Left cardiac atrium (tissue), 4 donors: ENCODE measurements at places on chromosomes 4 and X. TPM values are rescaled to one million over a fixed set of nuclear protein-coding genes. Genes with fewer than 3 reads are reported as not detected.
A peak's percentile ranks its signal among the peaks of the same experiment; 100 is the strongest.

RBM46 gene
- not detected for total RNA-seq

PWWP3B gene
- 3.2 TPM for total RNA-seq

MUC7 gene
- total RNA-seq = not detected

IL2RG gene
- 1.8 TPM for total RNA-seq

IBSP gene
- not detected for total RNA-seq

ZNF711 gene
- 5.4 TPM for total RNA-seq

ERCC6L gene
- total RNA-seq = 0.18 TPM

DNA sequence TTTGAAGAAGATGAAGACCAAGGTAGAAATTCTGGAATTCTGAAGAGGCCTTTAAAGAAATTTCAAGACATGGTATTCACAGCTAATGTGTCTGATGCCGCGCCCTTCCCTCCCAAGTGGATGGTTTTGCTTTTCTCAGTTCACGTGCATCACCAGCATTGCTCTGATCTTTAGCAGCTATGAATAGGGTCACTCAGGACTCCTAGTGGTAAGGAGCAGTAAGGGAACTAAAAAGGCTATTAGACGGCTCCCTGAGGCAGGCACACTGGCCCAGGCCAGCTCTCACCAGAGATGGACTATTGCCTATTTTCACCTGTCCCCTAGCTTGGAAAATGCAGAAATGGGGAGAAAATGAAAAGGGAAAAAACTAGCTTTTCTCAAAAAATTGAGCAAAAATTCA lies 447.5 kb upstream of the RASGEF1B start:
- DNase-seq = no peak

DNA sequence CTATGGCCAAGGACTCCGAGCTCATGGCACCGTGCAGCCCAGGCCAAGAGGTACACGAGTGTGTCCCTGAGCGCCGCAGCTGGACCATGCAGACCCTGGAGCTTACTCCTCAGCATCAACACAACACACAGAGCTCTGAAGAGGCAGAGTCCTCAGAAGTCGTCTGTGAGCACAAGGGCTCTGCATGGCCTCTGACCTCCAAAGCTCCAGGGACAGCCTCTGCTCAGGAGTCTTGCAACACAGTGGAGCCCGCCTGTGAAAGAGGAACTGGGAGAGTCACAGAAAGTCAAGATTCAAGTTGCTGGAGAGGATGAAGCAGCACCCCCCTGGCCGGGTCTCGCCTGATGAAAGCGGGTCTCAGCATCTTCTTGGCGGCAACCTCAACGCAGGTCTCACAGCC lies 2.9 kb downstream of the LRPAP1 start:
- peak; percentile 59 for DNase-seq

- no peak for DNase-seq
These were observed 206.6 kb downstream of the ADGRL3 start for GRCh38 chr4:61406677-61407076.

- DNase-seq = peak; percentile 47
These were observed 61.7 kb downstream of the MAML3 start for GRCh38 chr4:140092094-140092851.

DNA sequence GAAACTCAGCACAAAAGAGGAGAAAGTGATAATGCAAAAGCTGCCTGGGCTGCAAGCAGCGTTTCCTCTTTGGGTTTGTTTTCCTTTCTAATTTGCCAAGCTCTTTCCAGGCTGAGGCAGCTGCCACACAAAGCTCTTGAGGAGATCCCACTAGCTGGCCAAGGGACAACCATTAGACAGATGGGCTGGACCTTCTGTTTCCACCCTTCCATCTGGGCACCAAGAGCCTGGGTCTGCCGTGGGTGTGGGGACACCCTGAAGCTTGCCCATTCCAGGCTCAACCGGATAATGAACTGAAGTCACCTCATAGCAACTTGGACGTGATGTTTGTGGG lies 194.6 kb upstream of the C1QTNF7 start:
- DNase-seq = no peak

- DNase-seq = no peak
These were observed 108.4 kb downstream of the ADRA2C start for GRCh38 chr4:3874525-3875110.

GRCh38 chrX:137427816-137428215 lies 138.1 kb upstream of the ZIC3 start:
- DNase-seq = no peak

- DNase-seq = no peak
These were observed 113.5 kb downstream of the PTTG2 start for GRCh38 chr4:38073596-38074234.

DNA sequence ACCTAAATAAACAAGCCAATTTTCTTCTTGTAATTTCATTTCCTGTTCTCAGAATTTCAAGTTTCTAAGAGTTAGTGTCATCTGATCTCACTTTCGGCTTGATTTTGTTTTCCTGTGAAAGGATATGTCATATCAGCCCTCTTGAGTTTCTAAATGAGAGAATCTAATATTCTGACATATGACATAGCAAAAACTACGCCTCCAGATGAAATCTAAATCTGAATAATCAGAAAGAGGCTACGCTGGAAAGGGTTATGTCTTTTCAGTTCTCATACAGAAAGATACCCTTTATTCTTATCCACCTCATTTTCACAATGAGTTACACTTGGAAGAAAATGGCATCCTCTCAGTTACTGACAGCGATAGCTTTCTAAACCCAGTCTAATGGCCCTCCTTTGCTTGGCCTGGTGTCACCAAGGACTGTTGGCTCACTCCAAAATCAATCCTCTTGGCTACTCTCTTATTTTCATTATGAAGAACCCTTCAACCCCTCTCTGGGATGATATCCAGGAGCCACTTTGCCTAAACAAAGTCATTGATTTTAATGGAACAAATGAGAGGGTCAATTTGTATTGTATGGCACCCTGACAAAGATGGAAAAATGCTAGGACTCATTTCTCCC lies 65.6 kb downstream of the ASB9 start:
- no peak for DNase-seq

DNA sequence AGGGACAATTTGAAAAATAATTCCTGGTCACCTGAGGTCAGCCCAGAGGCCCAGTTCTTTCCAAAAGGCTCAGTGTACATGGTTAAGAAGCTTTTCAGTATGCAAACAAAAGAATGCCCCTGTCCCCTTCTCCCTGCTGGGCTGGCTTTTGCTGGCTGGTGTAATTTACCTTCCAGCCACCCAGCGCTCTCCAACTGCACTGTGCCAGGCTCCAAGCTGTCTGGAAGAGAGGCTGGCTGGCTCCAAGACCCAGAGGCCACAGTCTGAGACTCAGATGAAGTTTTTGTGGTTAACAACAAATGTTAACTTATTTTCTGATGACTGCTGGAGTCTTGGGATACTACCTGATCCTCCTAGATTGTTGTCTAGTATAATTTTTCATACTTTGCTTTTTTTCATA lies 11.9 kb upstream of the KIT start:
- no peak for DNase-seq

- DNase-seq = no peak
These were observed 31.6 kb downstream of the TKTL1 start for GRCh38 chrX:154327038-154327820.

DNA sequence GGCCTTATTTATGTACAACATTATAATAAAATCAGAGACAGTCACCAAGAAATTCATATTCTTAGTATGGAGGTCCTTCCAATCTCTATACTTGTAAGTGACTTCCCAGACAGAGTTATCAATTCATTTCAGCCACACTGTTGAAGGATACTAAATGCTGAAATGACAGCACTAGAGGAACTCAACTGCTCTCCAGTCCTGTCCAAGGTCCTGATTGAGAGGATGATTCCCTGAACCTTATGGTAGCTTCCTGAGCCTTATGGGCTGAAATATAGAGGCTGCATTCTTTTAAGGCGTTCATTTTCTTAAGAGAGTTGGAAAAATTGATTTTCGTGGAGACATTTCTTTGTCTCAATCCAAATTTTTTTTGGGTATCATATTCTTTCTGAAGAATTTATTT lies 205.9 kb downstream of the TLL1 start:
- no peak for DNase-seq

DNA sequence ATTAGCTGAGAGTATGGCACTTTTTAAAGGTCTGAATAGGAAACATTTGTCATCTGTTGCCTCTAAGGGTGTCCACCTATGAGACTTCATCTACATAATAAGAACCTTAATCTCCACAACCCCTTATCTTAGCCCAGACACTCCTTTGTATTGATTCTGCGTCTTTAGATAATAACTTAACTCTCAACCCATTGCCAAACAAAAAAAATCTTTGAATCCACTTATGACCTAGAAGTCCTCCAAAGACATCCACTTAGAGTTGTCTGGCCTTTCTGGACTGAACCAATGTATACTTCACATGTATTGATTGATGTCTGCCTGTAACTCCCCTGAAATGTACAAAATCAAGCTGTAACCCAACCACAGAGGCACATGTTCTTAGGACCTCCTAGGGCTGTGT lies 66.0 kb upstream of the CHRNA9 start:
- no peak for DNase-seq

- no peak for DNase-seq
These were observed 9.8 kb downstream of the AADAT start for GRCh38 chr4:170079981-170080380.

DNA sequence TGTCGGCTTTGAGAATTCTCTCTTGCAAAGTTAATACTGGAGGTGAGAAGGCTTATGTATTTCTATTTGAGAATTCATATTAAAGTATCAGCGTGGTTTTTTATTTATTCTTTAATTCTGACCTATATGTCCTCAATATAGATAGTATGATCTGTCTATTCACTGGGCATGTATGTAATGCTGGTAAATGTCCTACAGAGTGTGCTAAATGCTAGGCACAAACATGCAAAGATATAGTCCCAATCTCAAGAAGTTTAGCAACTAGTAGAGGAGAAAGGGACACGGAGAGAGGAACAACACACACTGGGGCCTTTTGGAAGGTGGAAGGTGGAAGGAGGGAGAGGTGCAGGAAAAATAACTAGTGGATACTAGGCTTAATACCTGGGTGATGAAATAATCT lies 11.0 kb upstream of the BMPR1B start:
- DNase-seq = no peak

DNA sequence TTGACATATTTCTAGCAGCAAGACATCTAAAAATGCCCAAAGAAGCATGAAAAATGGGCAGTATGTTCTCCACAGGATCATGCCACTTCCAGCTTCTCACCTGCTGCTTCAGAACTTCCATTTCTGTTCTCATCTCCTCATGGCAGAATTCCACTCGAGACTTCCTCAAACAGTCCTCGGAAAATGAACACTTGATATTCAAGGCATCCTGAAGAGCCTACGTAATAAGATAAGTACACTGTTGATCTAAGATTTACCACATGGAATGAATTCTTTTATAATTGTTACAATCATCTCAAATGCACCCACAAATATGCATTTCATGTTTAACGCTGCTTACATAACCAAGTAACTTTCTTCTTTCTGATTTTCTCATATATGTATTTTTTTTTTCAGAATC lies 14.1 kb downstream of the TNIP3 start:
- no peak for DNase-seq

DNA sequence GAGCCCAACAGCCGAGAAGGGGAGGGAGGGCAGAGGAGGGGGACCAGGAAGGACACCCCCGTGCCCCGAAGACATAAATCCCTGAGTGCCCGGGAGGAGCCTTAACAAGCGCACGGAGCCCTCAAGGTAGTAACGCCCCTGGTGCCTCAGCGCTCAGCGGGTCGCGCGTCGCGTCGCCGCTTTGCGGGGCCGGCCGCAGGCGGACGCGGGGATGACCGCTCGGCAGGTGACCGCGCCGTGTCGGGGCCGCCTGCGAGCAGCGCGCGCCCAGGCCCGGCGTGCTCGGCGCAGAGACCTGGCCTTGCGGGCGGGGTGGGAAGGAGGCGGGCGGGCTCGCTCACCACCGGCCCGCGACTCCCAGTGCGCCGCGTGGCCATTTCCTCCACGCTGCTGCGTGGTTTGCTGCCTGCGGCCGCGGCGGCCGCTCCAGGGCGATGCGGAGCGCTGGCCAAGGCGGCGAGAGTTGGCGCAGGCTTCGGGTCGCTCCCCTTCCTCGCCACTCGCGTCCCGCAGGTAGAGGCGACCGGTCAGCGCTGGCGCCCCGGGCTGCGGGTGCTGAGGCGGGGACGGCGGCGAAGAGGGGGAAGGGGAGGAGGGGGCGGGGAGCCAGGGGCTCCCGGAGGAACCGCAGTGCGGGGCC lies 632 bp downstream of the CCSER1 start:
- DNase-seq = peak; percentile 35

DNA sequence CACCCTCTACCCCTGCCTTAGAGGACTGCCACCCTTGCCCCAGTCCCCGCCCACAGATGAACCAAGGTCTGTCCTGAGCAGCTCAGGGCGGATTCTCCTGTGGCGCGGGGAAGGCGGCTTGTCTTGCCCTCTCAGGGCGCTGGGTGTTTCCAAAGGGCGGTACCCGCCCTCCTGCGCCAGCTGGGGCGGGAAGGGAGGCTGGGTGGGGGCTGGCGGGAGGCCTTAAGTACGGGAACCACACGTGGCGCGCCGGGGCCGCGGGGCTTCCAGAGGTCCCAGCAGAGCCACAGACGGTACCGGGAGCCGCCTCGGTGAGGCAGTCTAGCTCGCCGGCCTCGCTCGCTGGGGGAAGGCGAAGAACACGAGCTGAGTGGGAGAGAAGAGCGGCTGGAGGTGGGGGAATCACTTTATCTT lies 361.1 kb downstream of the MID1IP1 start:
- DNase-seq = no peak

GRCh38 chr4:47442980-47443379 lies 20.5 kb downstream of the COMMD8 start:
- DNase-seq = no peak

GRCh38 chrX:80812176-80812575 lies 2.5 kb upstream of the BRWD3 start:
- DNase-seq = no peak

DNA sequence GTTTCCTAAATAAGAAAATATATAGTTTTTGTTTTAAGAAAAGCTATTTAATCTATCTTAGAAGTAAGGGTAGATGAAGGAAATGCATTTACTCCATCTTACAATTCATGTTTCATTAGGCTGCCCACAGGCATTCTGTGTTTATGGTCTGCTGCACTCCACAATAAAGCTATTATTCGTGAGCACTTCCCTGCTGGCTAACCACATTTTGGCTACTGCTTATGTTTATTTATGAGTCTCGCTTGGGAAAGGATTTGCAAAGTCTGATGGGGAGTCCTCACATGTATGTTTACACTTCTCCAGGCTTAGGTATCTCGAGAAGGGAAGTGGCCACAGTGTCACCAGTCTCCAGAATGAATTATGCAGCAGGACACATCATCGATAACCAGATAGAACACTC lies 260.8 kb upstream of the VCX start:
- DNase-seq = no peak

GRCh38 chr4:78818530-78819079 lies 42.5 kb downstream of the BMP2K start:
- DNase-seq = no peak

GRCh38 chr4:133600008-133600407 lies 450.9 kb downstream of the PCDH10 start:
- DNase-seq = no peak

- DNase-seq = no peak
These were observed 32.9 kb downstream of the EREG start for GRCh38 chr4:74397748-74398426.

GRCh38 chr4:29142708-29143107 lies 1577.5 kb upstream of the PCDH7 start:
- no peak for DNase-seq

GRCh38 chr4:77819404-77819842 lies 255 bp upstream of the CNOT6L start:
- DNase-seq = no peak
